ENCODE measurements at places on chromosomes 3 and 15.

- DNase-seq, result no peak
Measured at GRCh38 chr3:115351193-115351592, 204.1 kb upstream of the ZBTB20 start.

DNA sequence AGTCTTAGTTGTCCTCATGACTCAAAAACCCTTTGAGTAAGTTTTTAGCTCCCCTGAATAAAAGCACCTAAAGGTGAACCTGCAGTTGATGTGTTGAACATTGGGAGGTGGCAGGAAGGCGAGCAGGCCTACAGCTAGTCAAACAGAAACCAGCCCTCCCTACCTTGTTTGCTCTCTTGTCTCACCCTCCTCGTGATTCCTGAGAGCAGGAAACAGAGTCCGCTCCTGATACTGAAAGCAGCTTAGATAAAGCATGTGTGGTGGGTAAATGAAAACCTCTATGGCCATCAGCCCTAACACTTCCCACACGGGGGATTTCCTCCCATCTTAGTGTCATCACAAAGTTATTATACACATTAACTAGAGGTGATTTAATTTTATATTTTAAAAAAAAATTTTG is 21.8 kb upstream of the CLDN18 start:
- DNase-seq, result peak; percentile 89

GRCh38 chr3:3446251-3446650 is 266.8 kb upstream of the CRBN start:
- DNase-seq, result no peak

GRCh38 chr15:35533130-35534110 is 12.5 kb downstream of the DPH6 start:
- no peak for DNase-seq

DNA sequence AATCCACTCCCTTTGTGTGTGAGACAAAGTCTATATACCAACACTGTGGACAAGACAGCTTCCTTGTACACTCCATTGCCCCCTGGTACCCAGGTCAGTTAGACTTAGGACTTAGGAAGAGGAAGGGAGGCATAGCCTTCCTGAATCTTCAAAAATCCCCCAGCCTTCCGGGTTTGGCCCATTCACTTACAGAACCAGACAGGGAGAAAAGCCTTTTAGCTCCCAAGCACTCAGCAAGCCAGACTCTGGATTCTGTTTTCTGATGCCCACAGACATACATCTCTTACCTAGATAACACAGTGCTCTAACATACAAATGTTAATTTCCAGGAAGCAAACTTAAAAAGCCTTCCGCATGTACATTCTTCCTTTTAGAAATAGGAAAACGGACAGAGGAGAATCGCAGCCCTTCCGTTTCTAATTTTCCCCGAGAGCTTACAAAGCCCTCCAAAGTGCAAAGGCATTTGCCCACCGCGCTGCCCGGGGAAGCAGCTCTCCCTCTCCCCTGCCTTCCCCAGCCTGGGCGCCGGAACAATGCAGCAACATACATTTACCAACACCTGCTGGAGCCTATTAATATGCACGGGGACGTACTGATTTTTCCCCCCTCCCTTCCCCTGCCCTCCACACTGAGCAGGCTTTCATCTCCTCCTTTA is 442.0 kb downstream of the MAGI1 start:
- no peak for DNase-seq

DNA sequence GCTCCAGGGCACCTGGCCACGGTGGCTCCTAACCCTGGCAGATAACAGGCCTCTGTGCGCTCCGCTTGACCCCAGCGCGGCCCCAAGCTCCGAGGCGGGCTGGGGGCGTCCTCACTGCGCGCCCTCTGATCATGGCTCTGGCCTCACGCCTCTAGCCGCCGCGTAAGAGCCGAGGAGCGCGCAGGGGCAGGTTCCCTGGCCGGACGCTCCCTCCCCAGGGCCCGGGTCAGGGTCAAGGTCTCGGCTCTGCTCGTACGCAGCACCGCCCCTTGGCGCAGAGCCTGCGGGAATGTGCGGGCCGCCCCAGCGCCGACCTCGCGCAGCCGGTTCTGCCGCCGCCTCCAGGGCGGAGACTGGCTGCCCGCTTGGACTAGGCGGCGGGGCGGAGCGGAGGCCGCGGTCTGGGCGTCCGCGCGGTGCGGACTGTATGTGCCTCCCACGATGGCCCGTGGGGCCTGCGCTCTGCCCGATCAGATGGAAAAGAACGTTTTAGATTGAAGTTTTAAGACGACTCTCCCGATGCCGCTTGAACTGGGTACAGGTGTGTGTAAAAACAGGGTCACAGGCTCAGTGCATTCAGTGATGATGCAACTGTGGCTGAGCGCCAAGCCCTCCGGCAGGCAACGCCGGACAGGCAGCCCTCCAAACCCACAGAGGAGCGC is 40.8 kb downstream of the CHST14 start:
- DNase-seq, result no peak

DNA sequence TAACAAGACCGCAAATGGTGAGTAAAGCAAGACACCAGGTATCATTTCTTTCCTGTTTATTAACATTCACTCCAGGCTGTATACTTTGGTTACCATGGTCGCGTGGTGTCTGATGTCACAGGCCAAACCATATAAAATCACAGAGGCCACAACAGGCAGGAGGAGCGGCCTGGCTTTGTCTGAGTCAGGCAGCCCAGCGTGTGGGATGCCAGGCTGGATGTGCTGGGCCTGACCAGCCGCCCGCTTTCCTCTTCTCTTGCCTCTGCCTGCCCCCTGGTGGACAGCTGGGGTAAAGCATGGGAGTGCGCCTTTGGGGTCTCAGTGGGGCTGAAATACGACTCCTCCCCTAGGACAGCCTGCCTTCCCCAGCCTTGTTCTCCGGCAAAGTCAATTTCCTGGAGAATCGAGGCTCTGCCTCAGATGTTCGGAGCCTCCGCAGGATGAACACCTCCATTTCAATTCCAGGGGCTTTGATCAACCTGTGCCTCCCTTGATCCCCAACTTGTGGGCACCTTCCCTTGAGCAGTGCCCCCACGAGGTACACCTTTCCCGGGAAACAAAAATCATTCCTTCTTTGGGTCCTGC is 78.2 kb downstream of the CCNL1 start:
- no peak for DNase-seq

GRCh38 chr3:126985132-126985985 is 2.4 kb downstream of the PLXNA1 start:
- DNase-seq, result no peak

DNA sequence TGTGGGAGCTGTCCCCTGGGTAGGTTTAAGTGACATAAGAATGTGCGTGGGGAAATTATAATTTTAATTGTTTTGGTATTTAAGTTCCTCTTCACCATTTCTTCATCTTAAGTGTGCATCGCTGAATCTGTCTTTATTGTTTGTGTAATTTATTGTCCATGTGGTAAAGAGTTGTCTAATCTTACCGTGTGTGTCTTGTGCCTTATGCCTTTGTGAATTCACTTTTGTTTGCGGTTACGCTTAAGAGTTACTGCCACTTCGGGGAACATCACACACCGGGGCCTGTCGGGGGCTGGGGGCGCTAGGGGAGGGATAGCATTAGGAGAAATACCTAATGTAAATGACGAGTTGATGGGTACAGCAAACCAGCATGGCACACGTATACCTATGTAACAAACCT is 767 bp downstream of the WDR48 start:
- no peak for DNase-seq

- DNase-seq, result no peak
Measured at GRCh38 chr3:66382142-66382541, 118.7 kb downstream of the LRIG1 start.

DNA sequence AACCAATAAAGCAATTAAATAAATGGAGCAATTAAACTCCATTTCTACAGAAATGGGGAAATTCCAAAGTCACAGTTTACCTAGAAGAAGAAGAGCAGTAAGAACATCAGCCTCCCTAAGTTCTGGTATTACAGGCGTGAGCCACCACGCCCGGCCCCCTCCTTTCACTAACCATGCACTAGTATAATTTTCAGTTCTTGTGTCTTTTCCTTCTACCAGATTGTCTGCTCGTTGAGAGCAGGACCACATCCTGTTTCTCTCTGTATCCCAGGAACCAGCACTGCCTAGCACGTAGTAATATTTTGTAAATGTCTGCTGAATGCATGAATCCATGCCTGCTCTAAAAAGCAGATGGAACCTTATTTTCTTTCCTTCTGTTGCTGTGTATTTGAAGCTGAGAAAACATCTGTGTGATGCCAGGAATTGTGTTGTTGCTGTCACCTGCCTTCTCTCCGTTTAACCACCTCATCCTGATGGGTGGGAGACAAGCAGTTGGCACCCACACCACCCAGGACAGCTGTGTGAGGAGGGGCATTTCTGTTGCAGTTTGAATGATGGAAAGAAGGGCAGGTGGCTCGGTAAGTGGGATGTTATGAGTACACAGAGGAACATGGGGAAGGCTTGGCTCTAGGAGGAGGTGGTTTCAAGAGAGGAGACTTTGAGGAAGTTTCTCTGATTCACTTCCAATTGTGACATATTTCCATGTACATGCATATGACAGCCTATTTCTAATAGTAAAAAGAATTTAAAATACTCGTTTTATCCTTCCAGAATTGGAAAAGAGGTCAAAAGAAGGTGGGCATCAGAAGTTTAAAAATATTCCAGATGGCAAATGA is 30.1 kb downstream of the PXYLP1 start:
- DNase-seq, result no peak

- no peak for DNase-seq
Measured at GRCh38 chr3:43021186-43021585, 42.1 kb downstream of the GASK1A start.

DNA sequence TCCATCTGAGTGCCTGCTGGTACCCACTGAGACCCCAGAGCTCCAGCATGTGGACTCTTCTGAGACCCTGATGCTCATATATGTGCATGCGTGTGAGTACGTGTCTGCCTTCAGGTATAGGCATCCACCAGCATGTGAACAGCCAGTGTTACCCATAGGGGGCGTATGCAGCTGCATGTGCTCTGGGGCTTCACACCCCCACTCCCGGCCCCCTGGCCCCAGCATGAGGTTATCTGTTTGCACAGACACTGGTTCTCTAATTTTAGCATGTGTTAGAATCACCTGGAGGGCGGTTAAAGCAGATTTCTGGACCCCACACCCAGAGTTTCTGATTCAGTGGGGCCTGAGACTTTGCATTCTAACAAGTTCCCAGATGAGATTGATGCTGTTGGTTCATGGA is 824 bp upstream of the CILP start:
- no peak for DNase-seq

DNA sequence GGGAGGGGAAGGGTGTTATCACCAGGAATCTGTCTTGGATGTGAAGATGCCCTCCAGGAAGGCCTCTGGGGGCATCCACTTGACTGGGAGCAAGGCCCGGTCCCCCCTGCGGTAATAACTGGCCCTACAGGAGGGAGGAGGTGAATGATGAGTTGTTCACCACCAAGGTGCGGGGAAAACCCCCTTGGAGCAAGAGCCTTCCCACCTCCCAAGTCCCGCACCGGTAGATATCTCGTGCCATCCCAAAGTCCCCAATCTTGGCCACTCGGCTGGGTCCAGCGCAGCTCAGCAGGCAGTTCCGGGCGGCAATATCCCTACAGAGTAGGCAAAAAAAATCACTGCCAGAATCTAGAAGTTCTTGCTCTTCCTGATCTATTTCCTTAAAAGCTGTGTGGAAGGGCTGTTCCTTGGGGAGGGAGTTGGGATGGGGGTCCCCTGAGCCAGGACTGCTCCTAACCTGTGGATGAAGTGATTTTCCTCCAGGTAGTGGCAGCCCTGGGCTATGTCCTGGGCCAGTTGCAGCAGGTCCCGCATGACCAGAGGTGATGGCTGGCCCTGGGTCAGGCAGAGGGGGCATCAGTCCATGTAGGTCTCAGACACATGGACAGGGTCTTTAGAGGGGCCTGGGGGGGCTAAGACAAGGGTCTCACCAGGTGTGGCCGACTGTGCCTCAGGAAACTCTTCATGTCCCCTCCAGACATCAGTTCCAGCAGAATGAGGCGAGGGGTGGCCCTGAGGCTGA is 8.7 kb downstream of the LTK start:
- DNase-seq, result no peak

DNA sequence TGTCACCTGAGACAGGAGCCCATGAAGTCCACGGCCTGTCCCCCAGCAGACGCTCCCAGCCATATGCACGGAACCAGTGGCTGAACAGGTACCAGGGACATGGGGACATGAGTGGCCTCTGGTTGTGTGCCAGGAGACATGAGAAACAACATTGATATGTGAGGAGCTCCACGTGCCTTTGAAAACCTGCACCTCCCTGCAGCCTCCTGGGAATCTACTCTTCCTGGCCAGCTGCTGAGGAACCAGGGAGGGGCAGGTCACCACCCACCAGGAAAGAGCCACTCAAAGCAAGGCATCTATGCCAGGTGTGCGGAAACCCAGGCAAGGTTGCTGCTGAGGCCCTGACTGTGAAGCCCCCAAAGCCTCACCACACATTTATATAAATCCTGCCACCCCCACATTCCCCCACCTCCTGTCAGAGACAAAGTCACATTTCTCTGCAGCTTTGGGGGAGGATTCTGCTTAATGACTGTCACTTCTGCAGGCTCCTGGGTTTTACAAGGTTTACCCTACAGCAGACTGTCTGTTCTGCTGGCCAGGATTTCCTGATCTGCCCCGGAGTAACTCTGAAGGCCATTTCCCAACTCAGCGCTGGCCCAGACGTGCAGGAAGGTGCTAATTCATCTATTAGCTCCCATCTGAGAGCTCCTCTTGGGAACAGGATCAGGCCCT is 110.8 kb downstream of the ADCY5 start:
- DNase-seq, result no peak

DNA sequence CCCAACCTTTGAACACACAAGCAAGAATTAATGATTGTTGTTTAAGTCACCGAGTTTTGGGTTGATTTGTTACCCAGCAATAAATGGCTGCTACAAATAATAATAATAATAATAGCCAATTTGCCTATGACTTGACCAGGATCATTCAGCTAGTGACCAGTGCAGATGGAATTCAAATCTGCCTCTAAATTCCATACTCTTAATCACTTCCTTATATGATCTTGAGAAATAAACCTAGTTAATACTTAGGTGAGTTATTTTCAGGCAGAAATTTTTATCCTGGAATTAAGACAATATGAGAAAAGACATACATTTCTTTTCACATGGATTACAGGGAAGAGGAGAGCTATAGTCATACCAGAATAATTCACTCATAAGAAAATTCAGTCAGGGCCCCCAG is 116.0 kb upstream of the GALNT15 start:
- no peak for DNase-seq

DNA sequence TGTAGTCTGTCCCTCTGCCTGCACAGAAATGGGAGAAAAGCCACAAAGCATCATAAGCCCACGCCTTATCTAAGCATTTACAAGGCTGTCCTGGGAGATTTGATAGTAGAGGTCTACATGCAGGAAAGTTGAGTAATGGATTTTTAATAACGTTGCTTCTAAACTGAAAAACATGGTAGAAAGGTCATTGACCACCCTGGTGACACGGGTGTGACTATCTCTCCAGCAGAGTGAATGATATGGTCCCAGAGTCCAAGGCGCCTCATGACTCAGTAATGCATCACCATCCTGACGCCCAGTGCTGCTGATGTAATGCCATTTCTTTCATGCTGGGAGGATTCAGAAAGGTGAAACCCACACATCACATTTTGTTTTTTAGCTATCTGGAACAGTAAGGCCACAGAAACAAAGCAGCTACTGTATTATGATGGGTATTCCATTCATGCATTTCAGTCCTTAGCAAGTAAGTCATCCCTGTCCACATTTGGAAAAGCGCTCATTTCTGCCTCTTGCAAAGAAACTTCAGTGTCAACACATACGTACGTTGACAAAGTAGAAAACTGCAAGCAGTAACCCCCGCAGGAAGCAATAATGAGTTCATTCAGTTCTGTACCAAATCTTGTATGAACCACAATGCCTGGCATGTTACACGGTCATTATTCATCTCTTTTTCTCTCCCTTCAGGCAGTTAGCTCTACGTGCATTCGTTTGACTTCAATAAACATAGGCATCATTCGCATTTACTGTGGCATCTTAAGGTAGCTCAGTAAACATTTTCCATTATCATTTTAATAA is 483.5 kb downstream of the GABRG3 start:
- no peak for DNase-seq

- no peak for DNase-seq
Measured at GRCh38 chr3:132228923-132229322, 88.3 kb upstream of the ACP3 start.

Measured in GM12878 (cell line).